Smooth muscle cell of the brain vasculature (primary cell): ENCODE measurements at places on chromosomes 13 and 19.
A peak's percentile ranks its signal among the peaks of the same experiment; 100 is the strongest.

GRCh38 chr19:2590630-2591399 is 111.7 kb downstream of the GNG7 start:
- DNase-seq, result no peak

- no peak for DNase-seq
Observed at GRCh38 chr19:48296963-48297734, 27.3 kb downstream of the ZNF114 start.

DNA sequence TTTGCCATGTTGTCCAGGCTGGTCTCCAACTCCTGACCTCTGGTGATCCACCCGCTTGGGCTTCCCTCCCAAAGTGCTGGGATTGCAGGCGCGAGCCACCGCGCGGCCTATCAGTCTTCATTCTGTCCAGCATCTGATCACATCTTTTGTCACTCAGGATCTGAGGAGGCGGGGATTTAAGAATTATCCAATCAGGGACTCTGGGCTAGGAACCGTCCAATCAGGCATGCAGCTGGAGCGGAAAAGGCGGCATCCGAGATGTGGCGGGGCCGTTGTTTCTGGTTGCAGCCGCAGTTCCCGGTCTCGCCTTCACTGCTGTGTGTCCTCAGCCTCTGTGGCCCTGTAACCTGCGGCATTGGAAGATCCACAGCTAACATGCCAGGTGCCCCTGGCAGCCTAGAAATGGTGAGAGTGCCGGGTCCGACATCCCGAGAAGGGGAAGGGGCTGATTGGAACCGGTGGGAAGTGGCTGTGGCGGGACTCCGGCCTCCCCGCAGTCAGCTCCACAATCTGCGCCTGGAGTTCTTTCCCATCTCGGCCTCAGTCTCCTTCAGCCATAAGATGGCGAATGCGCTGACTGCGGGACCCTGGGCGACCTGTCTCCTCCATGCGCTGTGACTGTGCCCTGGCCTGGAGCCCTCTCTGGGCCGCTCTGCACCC is at the start of gene ZNF729:
TSS of gene ZNF729 (plus strand) at position 291 of the 660 bp plus-strand sequence. CDS start at position 376, 85 bp downstream.
- no peak for DNase-seq

- DNase-seq, result peak; percentile 95
Observed at GRCh38 chr13:50208826-50209335, 193.6 kb downstream of the KCNRG start.

DNA sequence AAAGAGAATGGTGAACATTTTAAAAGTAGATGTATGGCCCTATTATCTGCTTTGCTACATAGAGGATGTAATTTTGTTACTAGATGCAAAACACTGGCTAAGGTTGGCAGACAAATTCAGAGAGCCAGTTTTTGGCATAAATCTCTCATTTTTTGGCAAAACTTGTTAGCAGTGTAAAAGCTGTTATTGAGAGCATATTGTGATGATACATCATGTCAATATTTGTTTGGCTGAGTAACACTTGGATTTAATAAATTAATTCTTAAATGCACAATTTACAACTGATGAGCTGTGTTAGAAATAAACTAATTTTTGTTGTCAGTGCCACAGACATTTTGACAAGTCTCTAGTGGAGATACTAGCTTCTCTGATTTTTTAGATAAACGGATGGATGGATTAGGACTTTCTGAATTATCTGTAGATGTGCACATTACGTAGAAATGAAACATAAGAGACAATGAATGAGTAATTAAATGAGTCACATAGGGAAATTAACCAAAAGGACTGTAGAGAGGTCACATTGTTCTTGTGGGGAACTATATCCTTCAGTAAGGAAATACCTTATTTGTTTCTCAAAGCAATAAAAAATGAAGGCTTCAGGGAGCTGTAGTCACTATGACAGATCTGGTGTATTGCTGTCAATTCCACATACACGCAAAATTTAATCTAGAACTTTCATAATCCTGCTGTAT is 17.4 kb downstream of the UFM1 start:
- no peak for DNase-seq

GRCh38 chr13:91155512-91156114 is 191.9 kb upstream of the MIR17HG start:
- DNase-seq, result no peak

GRCh38 chr13:113941571-113942191 is 32.2 kb downstream of the C13orf46 start:
- no peak for DNase-seq

- no peak for DNase-seq
Observed at GRCh38 chr19:58429745-58430144, 10.2 kb downstream of the ZNF132 start.

- DNase-seq, result no peak
Observed at GRCh38 chr13:44415815-44416214, 42.2 kb downstream of the SERP2 start.

GRCh38 chr13:99154064-99154463 is 46.6 kb upstream of the UBAC2 start:
- DNase-seq, result no peak

DNA sequence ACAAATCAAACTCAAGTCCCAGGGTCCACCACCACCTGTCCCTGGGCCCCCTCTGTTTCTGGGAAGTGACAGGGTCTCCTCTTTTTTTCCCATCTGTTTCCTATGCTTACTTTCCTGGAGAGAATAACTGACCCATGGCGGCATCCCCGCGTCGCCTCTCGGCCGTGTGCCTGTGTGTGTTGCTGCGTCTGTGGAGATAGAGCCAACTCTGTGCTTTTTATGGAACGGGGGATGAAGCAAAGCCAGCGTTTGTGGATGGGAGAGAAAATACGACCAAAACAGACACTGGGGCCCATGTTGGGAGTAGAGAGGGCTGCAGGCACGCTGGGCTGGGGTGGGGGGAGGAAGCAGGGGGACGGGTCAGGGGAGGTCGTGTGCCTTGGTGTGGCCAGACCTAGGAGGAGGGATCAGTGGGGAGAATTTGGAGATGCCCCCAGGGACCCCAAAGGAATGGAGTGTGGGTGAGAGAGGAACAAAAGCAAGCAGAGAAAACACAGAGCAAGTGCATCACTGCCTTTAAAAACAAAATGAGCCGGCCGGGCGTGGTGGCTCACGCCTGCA is 16.6 kb downstream of the PLK5 start:
- no peak for DNase-seq

DNA sequence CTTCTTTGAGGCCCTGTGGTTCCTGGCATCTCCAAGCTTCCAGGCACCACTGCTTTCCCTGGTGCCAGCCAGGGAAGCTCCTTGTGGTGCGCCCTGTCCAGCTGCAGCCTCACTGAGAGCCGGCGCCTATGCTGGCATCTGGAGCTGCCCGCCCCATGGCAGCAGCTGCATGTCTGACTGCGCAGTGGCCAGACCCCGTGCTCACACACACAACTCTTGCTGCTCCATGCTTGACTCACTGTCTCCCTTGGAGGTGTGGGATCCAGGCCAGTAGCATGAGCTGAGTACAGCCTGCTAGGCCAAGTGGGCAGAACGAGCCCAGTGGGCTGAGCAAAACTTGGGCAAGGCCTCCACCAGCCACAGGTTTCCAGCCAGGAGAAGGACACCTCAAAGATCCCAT is 11.5 kb upstream of the SUPT20H start:
- DNase-seq, result no peak

DNA sequence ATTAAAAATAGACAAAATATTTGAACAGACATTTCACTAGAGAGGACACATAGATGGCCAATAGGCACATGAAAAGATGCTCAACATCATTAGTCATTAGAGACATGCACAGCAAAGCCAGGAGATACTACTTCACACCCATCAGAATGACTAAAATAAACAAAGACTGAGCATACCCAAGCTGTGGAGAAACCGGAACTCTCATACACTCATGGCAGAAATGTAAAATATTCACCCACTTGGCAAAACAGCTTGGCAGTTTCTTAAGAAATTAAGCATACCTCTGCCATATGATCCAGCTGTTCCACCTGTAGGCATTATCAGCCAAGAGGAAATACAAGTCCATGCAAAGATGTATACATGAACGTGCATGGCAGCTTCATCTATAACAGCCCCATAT is 213.4 kb downstream of the TSHZ3 start:
- no peak for DNase-seq

- no peak for DNase-seq
Observed at GRCh38 chr13:30667014-30667413, 49.3 kb downstream of the USPL1 start.

DNA sequence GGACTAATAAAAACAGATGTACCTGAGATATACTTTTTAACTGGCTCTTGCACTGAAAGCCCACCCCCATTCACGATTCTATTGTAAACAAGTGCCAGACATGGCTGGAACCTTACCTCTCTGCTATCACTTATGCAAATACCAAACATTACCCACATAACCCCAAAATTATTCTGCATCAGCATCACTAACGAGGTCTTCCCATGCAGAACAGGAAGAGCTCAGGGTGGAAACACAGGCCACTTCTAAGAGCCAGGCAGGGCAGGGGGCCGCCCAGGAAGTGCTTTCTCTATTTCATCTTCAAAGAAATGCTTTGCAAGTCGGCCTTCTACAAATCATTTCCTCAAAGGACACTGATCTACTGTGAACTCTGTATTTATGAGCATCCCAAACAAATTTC is 7.3 kb downstream of the IRS2 start:
- no peak for DNase-seq

GRCh38 chr19:11549386-11549953 is 9.6 kb downstream of the ELOF1 start:
- DNase-seq, result no peak

DNA sequence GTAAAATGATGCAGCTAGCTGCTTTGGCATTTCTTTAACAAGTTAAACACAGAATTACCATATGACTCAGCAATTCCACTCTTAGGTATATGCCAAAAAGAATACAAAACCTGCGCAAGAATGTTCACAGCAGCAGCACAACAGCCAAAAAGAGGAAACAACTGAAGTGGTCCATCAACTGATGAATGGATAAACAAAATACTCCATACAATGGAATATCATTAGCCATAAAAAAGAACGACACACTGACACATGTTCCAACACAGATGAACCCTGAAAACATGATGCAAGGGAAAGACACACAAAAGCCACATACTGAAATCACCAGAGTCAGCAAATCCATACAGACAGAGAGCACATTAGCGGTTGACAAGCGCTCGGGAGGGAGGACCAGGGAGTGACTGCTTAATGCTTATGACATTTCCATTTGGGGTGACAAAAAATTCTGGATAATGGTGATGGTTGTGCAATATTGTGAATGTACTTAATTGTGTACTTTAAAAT is 3.0 kb downstream of the PCID2 start:
- DNase-seq, result no peak

- no peak for DNase-seq
Observed at GRCh38 chr13:84524586-84524985, 642.3 kb upstream of the SLITRK1 start.

- peak; percentile 61 for DNase-seq
Observed at GRCh38 chr13:33204130-33204927, 81.2 kb downstream of the STARD13 start.

- no peak for DNase-seq
Observed at GRCh38 chr13:43127827-43128226, 104.4 kb downstream of the DNAJC15 start.

- no peak for DNase-seq
Observed at GRCh38 chr13:106529415-106530170, 5.9 kb downstream of the EFNB2 start.
